Activated naive CD4-positive, alpha-beta T cell treated with anti-CD3 and anti-CD28 coated beads, Interleukin-2, amount 10 ng/mL, durations not matched to agents 7 days and 5 days (primary cell): ENCODE measurements at places on chromosomes 6 and 20.

DNA sequence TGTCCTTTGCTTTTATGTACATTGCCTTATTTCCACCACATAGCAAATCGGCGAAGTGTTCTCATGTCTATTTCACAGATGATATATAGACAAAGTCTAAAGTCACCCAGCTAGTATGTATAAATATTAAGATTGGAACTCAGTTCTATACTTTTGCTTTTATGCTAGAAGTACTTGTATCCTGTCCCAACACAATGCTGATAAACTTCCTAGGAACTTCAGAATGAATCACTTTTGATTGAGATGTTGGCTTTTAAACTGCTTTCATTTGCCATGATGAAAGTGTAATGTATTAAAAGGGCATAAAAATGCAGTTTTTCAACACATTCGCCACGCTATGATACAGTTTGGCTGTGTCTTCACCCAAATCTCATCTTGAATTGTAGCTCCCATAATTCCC lies 50.8 kb downstream of the GCLC start:
- peaks cover 2% of the 10 kb centered on the region for H3K4me1 ChIP-seq
- H3K27ac ChIP-seq: no peak overlapping the region
- H3K27me3 ChIP-seq: peaks cover 10% of the 10 kb centered on the region
- no peak overlapping the region for H3K4me3 ChIP-seq
- DNase-seq: no peak

DNA sequence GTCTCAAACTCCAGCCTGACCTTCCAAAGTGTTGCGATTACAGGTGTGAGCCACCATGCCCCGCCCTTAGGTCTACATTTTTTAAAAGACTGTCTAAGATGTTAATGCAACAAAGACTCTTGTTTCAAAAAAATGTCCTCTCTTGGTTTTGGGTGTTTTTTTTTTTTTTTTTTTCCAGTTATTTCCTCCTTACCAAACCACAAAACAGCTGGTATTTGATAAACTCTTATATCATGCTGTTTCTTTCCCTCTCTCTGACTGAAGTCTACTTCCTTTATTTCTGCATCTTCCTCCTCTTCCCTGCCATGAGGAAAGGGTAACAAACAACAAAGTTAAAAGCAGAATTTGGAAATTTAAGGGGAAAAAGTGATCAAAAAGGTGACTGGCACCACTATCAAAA lies 21.2 kb downstream of the STK38 start:
- no peak overlapping the region for H3K4me3 ChIP-seq
- H3K27me3 ChIP-seq: no peaks in the 10 kb centered on the region

- no peaks in the 10 kb centered on the region for H3K27me3 ChIP-seq
- DNase-seq: no peak
- H3K36me3 ChIP-seq: no peaks in the 10 kb centered on the region
- H3K4me3 ChIP-seq: no peak overlapping the region
Measured at GRCh38 chr6:46688966-46689335, 1.3 kb downstream of the TDRD6 start.

DNA sequence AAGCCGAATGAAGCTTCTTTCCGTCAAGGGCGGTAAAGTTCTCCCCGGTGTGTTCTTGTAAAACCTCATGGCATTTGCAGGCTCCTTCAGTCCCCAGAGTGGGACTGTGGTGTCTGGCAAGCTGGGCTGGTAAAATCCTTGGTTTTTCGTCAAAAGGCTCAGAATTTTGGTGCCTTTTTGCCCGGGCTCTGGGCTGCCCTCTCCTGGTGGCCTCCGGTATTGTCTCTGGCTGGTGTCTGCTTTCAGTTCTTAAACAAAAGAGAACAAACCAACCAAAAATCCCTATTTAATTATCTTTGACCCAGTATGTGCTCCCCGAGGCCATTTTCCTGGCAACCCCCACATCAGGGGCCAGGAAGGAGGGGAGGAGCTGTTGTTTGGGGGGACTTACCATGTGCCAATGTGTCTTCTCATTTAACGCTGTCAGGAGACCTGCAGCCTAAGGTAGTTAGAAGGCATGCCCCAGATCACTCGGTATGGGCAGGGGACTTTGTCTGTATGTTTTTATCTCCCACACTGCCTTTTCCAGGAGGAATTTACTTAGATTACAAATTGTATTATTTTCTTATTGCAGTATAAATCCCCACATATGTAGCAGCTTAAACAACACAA lies 11.1 kb downstream of the CDH4 start:
- H3K4me1 ChIP-seq: no peaks in the 10 kb centered on the region
- no peak overlapping the region for H3K4me3 ChIP-seq
- H3K36me3 ChIP-seq: no peaks in the 10 kb centered on the region
- peak; percentile 57 for DNase-seq
- no peak overlapping the region for H3K27ac ChIP-seq
- H3K27me3 ChIP-seq: no peaks in the 10 kb centered on the region

DNA sequence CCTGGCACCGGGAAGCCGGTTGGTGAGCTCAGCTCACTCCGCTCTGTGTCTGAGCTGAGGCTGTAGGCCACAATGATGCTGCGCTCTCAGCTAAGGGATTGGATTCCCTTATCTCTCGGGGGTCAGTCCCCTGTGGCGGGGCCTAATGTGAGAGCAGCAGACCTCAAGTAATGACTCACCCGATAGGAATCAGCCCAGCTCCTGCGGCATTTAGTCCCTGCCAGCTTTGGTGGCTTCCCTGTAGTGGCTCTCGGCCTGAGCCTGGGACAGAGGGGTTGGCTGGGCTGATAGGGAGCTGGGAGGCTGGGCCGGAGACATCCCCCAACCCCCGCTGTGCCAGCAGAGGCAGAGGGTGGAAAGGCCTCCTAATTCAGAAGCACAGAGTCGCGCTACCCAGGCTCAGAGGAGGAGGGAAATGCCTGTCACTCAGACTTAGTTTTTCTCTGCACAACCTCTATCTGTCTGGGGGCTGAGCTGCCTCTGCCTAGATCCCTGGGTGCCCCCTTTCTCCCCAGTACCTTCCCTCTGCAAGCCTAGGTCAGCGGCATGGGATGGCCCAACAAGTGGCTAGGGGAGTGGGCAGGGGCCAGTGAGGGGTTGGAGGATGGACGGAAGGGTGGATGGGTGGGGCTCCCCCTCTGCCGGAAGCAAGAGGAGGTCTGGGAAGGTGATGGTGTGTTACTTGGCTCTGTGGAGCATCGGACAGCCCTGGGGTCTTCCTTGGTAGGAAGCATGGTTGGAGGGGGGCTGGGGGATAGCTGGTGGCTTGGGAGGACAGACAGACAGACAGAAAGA lies 92.2 kb downstream of the CDH22 start:
- H3K4me3 ChIP-seq: no peak overlapping the region
- peaks cover 23% of the 10 kb centered on the region for H3K27me3 ChIP-seq
- no peaks in the 10 kb centered on the region for H3K4me1 ChIP-seq
- H3K36me3 ChIP-seq: no peaks in the 10 kb centered on the region
- DNase-seq: no peak
- H3K27ac ChIP-seq: no peak overlapping the region

- H3K4me1 ChIP-seq: no peaks in the 10 kb centered on the region
- DNase-seq: no peak
- peaks cover 20% of the 10 kb centered on the region for H3K36me3 ChIP-seq
- no peak overlapping the region for H3K27ac ChIP-seq
- H3K4me3 ChIP-seq: no peak overlapping the region
Measured at GRCh38 chr6:88890860-88891845, 72.3 kb downstream of the RNGTT start.

DNA sequence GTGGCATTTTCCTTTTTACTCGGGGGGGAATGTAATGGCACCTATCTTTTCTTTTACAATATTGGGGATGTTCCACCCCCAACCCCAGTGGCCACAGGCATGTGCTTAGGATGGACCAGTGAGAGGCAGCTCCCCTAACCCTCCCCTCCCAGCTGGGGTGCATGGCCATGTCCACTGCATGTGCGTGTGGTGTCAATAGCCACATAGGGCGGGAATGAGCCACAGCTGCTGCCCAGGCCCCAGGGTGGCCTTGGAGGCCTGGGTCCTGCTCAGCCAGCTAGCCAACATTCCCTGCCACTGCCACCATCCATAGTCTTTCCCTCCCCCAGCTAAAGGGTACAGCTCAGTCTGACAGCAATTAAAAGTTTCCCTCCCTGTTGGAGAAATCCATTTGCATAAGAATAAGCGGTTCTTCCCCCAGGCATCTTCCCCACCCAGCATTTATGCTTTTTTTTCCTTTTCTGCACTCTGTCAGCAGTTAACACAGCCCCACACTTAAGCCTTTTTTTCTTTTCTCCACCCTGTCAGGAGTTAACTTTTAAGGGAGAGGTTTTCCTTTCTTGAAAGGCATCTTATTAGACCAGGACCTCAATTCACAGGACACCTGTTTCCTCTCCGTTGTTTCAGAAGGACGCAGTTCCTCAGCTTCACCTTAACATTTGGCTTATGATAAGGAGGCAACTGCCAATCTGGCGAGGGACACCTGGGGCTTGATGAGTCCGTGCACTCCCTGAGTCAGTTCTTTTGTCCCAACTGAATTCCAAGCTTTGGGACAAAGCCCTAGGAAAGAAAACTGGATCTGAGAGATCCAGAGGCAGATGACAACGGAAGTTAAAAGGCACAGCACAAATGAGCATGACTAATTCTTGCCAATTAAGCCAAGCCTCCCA lies 121.4 kb downstream of the TPBG start:
- H3K4me3 ChIP-seq: no peak overlapping the region
- DNase-seq: no peak
- no peaks in the 10 kb centered on the region for H3K27me3 ChIP-seq
- H3K36me3 ChIP-seq: no peaks in the 10 kb centered on the region

DNA sequence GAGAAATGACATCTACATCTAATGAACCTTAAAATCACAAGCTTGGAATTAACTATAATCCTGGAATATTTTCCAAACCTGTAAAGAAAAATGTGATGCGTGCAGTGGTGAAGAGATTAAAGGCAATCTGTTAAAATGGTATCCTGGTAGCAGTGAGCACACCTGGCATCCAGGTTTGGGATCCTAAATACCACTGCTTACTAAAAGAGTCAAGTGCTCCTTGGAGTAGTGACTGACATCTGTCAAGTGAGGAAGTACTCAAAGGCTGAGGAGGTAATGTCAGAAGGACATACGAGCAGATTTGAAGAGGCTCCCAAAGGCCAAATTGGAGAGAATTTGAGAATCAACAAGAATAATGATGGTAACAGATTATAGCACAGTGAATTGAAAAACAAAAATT lies 32.8 kb downstream of the PCMT1 start:
- DNase-seq: no peak
- no peaks in the 10 kb centered on the region for H3K27me3 ChIP-seq
- H3K36me3 ChIP-seq: peaks cover 16% of the 10 kb centered on the region
- peak overlapping the region; percentile 35 for H3K27ac ChIP-seq
- no peak overlapping the region for H3K4me3 ChIP-seq

- H3K36me3 ChIP-seq: peaks cover 6% of the 10 kb centered on the region
- H3K27me3 ChIP-seq: peaks cover 19% of the 10 kb centered on the region
- peak within 1 kb of the TSS; percentile 14 for H3K27ac ChIP-seq
- H3K4me3 ChIP-seq: peak within 1 kb of the TSS; percentile 74
- DNase-seq: peak; percentile 83
Measured at GRCh38 chr20:43666376-43667328, at the start of gene MYBL2. TSS of gene MYBL2 (plus strand) at chr20:43667114. CDS start at chr20:43667284, 170 bp downstream.

- DNase-seq: no peak
- no peaks in the 10 kb centered on the region for H3K36me3 ChIP-seq
- H3K4me3 ChIP-seq: no peak overlapping the region
- H3K27me3 ChIP-seq: peaks cover 52% of the 10 kb centered on the region
- H3K27ac ChIP-seq: no peak overlapping the region
Measured at GRCh38 chr20:17841751-17842215, 126.8 kb downstream of the SNX5 start.

DNA sequence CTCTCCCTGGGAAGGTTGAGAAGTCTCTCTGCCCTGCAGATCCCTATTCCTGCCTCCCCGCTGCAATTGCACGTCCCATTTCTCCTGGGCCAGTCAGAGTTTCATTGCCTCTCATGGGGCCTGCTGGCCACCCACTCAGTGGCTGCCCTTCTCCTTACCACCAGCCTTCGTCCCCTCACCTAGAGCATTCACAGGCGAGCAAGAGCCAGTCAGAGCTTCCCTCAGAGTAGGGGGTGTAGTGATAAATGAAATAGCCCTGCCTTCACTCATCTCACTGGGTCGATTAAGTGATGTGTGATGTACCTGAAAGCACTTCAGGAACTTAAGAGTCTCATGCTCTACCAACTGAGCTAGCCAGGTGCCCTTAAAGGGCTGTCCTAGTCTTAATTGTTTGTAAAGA lies 52.0 kb upstream of the FANCE start:
- no peak overlapping the region for H3K4me3 ChIP-seq
- peaks cover 4% of the 10 kb centered on the region for H3K36me3 ChIP-seq
- H3K27ac ChIP-seq: no peak overlapping the region
- DNase-seq: no peak

- peak overlapping the region; percentile 91 for H3K4me3 ChIP-seq
- peaks cover 6% of the 10 kb centered on the region for H3K36me3 ChIP-seq
- H3K27me3 ChIP-seq: no peaks in the 10 kb centered on the region
- peak overlapping the region; percentile 92 for H3K27ac ChIP-seq
Measured at GRCh38 chr6:109008054-109008453, 86.6 kb downstream of the SESN1 start.

DNA sequence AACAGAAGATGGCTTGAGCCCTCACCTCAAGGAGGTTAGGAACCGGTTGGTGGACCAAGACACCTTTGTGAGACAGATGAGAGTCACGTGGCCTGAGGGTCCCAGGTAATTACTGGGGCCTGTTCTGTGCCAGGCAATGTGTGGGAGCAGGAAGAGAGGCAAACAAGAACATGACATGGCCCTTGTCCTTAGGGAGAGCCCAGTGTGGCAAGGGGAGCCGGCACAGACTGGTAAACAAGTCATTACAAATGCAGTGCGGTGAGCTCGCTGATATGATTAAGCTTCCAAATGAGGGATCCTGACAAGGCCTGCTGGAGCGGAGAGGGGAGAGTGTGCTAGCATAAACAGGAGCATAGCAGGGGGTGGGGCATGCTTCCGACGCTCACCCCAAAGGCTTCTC lies 55.6 kb downstream of the ZNF831 start:
- H3K27ac ChIP-seq: no peak overlapping the region
- DNase-seq: no peak
- H3K4me1 ChIP-seq: peaks cover 20% of the 10 kb centered on the region
- H3K27me3 ChIP-seq: peaks cover 4% of the 10 kb centered on the region
- no peak overlapping the region for H3K4me3 ChIP-seq
- H3K36me3 ChIP-seq: peaks cover 14% of the 10 kb centered on the region

- H3K36me3 ChIP-seq: no peaks in the 10 kb centered on the region
- H3K4me3 ChIP-seq: no peak overlapping the region
- H3K4me1 ChIP-seq: no peaks in the 10 kb centered on the region
- H3K27me3 ChIP-seq: peaks cover 7% of the 10 kb centered on the region
Measured at GRCh38 chr20:18879262-18879661, 65.7 kb downstream of the SCP2D1 start.

DNA sequence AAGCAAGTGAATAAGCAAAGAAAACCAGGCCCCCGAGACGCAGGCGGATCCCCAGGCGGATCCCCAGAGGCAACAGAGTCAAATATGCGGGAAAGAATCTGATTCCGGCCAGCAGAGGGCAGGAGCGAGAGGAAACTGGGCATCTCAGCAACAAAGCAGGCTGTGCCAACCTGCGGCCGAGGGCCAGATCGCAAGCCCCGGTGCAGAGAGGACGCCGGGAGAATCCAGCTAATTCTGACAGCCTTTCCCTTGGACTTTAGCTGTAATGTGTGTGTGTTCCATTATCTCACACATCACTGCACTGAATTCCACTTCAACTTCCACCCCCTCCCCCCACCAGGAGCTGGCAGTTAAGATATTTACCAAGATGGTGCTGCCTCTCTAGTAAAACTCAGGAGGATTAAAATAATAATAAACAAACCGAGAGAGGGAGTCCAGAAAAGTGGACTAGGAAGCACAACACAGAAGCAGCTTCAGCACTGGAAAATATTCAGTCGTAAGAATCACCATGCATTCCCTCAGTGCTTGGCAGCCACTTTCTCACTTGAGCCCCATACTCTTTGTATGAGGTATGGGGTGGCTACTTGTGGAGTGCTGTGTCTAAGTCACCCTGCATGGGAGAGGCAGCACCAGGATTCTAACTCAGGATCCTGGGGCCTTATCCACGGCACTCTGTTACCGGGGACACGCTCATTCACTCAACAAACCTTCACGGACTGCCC lies 66.2 kb upstream of the SNX9 start:
- no peak overlapping the region for H3K27ac ChIP-seq
- peaks cover 74% of the 10 kb centered on the region for H3K4me1 ChIP-seq
- peaks cover 82% of the 10 kb centered on the region for H3K27me3 ChIP-seq
- H3K36me3 ChIP-seq: peaks cover 2% of the 10 kb centered on the region
- DNase-seq: peak; percentile 88
